ENCODE measurements at places on chromosomes 2 and 18. TPM values are rescaled to one million over a fixed set of nuclear protein-coding genes. Genes with fewer than 3 reads are reported as not detected.

DNA sequence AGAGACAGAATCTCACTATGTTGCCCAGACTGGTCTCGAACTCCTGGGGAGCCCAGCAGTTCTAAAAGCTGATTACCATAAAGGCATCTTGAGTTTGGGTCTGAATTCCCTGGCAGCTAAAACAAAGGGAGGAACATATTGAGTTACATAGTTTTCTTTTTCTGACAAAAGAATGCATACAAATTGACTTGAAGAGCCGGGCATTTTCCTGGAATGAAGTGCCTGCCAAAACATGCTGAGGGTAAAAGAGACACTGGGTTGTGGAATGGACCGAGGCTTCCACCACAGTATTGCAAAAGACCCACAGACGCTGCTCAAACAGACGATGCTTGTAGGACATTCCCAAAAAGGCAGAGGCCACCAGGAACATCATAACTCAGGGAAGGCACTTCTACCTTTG, 35.1 kb upstream of the ROCK2 start:
- DNase-seq: no peak

- DNase-seq: no peak
These were observed 1.3 kb downstream of the CIAO1 start for GRCh38 chr2:96267159-96267971.

DNA sequence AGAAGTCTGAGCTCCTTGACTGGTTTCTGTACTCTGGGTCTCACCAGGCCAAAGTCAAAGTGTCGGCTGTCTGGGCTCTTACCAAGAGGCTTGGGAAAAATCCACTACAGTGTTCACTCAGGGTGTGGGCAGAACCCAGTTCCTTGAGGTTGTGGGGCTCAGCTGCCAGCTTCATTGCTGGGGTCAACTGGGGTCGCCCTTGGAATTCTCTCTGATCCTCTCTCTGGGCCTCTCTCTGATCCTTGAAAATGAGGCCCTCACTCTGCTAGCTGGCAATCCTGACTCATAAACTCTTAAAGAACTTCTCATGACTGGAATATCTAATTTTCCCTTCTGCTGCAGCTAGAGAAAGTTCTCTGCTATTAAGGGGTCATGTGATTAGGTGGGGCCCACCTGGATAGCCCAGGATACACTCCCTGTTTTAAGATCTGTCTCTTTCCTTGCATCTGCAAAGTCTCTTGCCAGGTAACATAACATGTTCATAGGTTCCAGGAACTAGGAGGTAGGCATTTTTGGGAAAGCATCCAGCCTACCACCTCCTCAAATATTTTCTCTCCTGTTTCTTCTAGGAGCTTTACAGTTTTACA, 66.3 kb downstream of the SP110 start:
- DNase-seq: no peak

- no peak for DNase-seq
These were observed 382.2 kb downstream of the CLIP4 start for GRCh38 chr2:29497375-29497774.

DNA sequence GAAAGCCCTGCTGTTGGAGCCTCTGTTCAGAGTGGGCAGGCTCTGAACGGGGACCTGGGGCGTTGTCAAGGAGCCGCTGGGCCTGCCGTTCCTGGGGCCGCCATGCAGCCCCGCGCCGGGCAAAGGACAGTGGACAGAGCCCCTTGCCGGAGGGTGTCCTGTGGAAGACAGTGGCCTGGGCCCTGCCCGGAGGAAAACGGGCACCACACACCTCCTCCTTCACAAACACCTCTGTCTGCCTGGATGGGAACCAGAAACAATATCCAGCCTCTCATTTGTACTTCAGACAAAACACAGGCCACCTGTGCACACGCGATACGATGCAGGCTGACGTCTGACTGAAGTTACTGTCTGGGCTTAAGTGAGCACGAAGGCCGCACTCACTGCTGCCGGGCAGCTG, 233.7 kb downstream of the TWIST2 start:
- no peak for DNase-seq

GRCh38 chr2:72082021-72082601, 65.6 kb downstream of the CYP26B1 start:
- DNase-seq: no peak

GRCh38 chr2:160411955-160412354, 81.7 kb downstream of the RBMS1 start:
- no peak for DNase-seq

The SRD5A2 gene
- under 0.01 TPM for total RNA-seq

The IL36RN gene
- total RNA-seq: not detected

The ANKRD30B gene
- total RNA-seq: 0.17 TPM

The RAX gene
- total RNA-seq: not detected

Measured in epithelial cell of proximal tubule (primary cell).